Amniotic stem cell (primary cell): ENCODE measurements at places on chromosomes 6 and 20.

- no peak for DNase-seq
Measured at GRCh38 chr6:167401525-167402194, 76.8 kb downstream of the TTLL2 start.

- DNase-seq = no peak
Measured at GRCh38 chr6:114064862-114065261, 93.9 kb upstream of the HDAC2 start.

GRCh38 chr6:90025523-90026061, 131.3 kb downstream of the GJA10 start:
- DNase-seq = peak; percentile 20

DNA sequence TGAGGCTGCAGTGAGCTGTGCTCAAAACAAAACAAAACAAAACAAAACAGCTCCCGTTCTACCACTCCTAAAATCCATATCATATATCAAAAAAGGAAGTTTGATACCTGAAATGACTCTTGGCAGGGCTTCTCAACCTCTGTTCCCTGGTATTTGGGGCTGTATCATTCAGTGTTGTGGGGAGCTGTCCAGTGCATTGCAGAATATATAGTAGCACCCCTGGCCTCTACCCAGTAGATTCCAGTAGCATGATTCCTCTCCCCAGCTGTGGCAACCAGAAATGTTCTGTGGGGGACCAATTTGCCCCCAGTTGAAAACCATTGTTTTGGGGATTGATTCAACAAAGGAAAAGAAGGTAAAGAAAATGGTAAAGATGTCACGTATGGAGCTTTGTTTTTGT, 238.9 kb downstream of the PRL start:
- DNase-seq = no peak

DNA sequence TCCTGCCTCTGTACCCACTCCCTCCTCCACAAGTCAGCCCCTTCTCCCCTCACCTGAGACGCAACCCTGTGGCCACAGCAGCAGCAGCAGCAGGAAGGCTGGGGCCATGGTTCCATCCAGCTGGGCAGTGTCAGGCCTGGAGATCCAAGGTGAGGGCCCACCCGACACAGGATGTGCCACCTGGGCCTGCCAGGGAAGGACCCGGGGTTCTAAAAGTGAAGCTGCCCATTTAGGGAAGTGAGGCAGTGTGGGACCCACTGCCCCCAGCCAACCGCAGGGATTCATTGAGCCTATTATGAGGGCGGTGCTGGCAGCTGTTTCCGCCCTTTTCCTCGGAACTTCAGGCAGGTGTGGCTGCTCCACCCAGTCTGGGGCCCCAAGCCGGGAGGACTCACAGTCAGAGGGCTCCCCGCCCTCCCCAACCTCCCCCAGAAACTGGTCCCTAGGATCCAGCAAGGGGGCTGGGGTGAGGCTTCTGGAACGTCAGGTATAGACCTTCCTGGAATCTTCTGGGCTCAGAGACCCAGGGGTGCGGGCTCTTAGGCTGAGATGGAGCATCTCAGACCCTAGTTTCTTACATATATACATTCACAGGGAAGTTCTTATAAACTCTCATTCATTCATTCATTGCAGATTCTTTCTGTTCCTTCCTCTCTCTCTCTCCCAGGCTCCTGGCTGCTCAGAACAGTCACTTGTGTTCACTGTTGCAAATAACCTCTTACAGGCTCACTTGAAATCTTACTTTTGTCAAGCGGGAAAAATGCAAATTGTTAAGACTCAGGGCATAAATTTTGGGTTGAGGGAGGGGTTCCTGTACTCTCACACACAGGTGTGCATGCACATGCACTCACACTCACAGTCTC, at the start of gene TREML2:
TREML2 (minus strand) TSS at position 249 of the 863 bp plus-strand sequence; CDS start at position 108, 141 bp downstream.
- DNase-seq = no peak

DNA sequence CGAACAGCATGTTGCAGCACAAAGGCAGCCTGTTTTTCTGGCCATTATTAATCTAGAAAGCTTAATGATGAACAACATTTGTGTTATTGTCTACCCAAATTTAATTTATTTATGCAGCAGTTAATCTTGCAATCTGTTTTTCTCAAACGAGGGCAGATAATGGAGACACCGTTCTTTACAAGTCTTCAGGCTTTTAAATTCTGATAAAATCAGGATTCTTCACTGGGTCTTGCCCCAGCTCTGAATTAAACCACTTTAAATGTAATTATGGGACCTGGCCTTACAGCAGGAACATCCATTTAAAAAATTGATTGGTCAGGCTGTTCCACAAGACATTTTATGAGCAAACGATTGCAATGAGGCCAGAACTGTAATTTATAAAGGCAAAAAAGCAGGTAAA, 26.5 kb upstream of the INSM1 start:
- no peak for DNase-seq

GRCh38 chr20:53098621-53099020, 126.5 kb downstream of the TSHZ2 start:
- DNase-seq = no peak

GRCh38 chr20:34883087-34883688, 6.8 kb downstream of the ACSS2 start:
- no peak for DNase-seq

- no peak for DNase-seq
Measured at GRCh38 chr6:548091-548490, 108.8 kb downstream of the HUS1B start.

- no peak for DNase-seq
Measured at GRCh38 chr6:43630980-43631619, 2.0 kb upstream of the GTPBP2 start.

- no peak for DNase-seq
Measured at GRCh38 chr6:152170313-152170701, 362.8 kb downstream of the ESR1 start.

DNA sequence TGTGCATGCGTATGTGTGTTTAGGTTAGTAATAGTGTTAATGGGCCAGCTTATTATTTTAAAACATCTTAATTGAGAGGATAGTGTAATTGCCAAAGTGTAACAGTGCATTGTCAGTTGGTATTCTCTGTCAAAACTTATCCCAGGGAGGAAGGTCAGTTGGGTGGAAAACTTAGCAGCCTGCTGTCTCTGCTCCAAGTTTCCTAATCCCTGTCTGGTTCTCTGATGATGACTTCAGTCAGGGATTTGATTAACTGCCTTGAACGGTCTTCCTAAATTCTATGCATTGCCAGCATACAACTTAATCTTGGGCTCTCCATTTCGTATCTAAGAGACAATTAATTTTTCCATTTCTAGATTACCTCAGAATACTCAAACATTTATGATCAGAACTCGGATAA, 51.1 kb downstream of the L3MBTL3 start:
- no peak for DNase-seq

GRCh38 chr6:123064038-123064437, 68.0 kb downstream of the CLVS2 start:
- no peak for DNase-seq

DNA sequence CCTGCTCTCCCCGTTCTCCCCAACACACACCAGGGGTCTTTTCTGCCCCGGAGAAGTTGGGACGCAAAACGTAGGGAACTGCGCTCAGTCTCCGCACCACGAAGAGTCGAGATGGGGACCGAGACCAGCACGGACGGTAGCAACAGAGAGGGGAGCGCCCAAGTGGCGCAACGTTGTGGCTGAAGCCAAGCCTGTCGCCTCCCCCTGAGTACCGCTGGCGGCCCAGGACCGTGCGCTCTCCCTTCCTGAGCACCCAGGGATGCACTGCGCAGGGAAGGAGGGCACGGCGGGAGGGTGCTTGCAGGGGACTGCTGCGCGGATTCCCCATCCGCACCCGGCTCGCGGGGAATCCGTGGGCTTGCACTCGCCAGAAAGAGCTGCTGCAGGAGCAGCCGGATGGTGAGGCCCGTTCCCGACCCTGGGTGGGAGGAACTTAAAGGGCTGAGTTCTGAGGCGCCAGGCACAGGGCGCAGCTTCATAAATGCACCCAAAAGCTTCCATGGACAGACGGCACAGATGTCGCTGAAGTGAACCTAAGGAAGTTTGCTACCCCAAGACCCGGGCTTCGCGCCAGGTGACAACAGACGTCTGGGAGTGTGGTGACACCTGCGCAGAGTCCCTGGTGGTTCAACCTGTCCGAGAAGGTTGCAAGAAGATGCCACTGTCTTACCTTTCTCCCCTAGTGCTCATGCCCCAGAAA, 178.7 kb downstream of the TBXT start:
- no peak for DNase-seq

DNA sequence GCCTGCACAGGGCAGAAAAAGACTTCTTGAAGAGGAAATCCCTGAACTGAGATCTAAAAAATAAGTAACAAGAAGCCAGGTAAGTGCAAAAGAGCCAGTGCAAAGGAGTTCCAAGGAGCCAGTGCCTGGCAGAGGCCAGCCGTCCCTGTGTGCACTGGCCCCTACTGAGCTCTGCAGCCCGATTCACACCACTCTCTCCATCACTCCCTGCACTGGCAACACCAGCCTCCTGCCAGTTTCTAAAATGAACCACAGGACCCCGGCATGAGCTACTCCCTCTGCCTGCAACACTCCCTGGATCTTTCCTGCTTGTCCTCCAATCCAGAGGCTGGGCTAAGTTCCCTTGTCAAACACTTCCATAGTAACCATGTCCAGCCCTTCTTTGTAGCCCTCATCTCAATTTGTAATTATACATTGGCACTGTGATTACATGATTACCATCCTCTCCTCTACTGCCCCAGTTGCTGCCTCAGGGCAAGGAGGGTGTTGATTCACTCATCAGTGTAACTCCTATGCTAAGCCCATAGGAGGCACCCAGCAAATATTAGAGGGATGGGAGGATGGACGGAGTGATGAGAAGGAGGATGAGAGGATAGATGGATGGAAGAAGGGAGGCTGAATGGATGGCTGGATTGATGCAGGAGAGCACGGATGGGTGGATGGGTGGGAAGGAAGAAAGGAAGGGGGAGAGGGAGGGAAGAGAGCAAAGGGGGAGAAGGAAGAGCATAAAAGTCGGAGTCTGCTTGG, 49.3 kb downstream of the SIRPA start:
- no peak for DNase-seq

DNA sequence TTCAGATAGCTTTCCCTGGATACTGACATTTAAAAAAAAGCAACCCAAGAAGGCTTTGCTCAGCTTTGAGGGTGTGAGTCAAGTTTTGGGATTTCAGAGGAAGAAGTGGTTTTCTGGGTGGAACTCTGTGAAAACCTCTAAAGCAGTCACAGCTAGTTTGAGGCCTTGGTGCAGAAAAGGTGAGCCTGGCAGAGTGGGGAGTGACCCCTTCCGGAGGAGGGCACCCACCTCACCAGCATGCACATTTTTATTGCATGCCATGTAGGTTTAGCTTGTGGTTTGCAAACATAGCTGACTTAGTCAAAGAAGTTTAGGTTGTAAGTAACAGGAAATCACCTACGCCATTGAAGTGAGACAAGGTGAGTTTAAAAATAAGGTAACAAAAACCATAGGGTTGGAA, 146.8 kb upstream of the PMEPA1 start:
- no peak for DNase-seq

GRCh38 chr6:10676403-10676802, 18.0 kb downstream of the C6orf52 start:
- no peak for DNase-seq

GRCh38 chr20:43244647-43245046, 54.9 kb upstream of the PTPRT start:
- no peak for DNase-seq

DNA sequence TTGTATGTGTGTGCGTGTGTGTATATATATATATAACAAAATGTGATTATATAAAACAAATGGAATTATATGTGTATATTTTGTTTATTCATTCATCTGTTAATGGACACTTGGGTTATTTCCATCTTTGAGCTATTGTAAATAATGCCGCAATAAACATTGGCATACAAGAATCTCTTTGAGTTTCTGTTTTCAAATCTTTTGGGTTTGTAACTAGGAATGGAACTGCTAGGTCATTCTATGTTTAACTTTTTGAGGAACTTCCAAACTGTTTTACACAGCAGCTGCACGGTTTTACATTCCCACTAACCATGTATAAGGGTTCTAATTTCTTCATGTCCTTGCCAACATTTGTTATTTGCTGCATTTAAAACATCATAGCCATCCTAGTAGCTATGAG, 39.9 kb upstream of the TGM2 start:
- no peak for DNase-seq

DNA sequence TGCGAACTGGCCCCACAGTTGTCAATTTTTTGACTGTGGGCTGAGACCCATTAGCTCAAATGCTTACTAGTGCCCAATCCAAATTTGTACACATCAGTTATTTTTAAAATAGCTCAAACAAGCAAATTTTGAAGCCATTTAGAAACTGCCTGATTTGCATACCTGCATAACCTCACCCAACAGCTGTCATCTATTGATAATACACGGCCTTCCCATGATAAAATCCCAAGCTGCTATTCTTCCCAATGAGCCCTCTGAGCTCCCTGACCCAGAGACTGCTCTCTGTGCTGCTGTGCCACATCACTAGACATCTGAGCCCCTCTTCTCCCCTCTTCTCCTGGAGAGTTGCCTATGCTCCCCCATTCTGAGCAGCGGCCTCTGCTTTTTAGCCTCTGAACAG, 140.5 kb upstream of the EEF1E1 start:
- no peak for DNase-seq

GRCh38 chr6:133114973-133115372, 126.2 kb upstream of the EYA4 start:
- no peak for DNase-seq
